ENCODE measurements at places on chromosomes 2 and 18.
A peak's percentile ranks its signal among the peaks of the same experiment; 100 is the strongest.

DNA sequence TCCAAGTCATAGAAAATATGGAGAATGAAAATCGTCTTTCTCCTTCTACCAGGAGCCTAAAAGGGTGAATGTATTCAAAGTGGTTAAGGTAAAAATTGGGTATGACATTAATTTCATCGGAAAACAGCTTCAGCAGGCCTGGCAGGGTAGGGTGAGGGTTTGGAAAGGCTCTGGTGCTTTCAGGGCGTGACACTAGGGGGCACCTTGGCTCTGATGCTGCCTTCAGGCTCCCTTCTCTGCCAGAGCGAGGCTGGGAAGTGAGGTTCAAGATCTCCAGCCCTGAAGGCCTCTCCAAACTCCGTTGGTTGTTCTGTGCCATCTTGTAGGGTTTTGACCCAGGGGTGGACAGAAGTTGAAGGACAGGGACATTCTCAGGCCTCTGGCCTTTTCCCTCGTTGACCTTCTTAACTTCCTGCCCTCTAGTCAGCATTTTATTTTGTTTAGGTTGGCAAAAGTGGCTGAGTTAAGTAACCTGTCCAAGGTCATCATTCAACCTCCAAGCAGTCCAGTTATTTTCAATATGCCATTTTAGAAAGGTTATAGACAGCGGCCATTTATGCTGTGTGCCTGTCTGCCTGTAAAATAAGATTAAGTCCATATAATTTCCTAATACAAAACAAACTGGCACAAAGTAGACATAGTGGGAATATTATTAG is 40.3 kb downstream of the EML6 start:
- H3K4me1 ChIP-seq, result peaks cover 14% of the 10 kb centered on the region
- H3K4me3 ChIP-seq, result no peak overlapping the region
- H3K27me3 ChIP-seq, result no peaks in the 10 kb centered on the region
- no peaks in the 10 kb centered on the region for H3K36me3 ChIP-seq
- peak; percentile 7 for DNase-seq

- H3K4me3 ChIP-seq, result no peak overlapping the region
- peaks cover 25% of the 10 kb centered on the region for H3K27me3 ChIP-seq
- H3K36me3 ChIP-seq, result no peaks in the 10 kb centered on the region
Observed at GRCh38 chr2:215405722-215406581, 29.9 kb downstream of the FN1 start.

GRCh38 chr2:216493334-216493685 is 5.3 kb upstream of the RPL37A start:
- H3K36me3 ChIP-seq, result peaks cover 4% of the 10 kb centered on the region
- no peaks in the 10 kb centered on the region for H3K27me3 ChIP-seq
- H3K4me1 ChIP-seq, result peaks cover 30% of the 10 kb centered on the region
- no peak for DNase-seq

DNA sequence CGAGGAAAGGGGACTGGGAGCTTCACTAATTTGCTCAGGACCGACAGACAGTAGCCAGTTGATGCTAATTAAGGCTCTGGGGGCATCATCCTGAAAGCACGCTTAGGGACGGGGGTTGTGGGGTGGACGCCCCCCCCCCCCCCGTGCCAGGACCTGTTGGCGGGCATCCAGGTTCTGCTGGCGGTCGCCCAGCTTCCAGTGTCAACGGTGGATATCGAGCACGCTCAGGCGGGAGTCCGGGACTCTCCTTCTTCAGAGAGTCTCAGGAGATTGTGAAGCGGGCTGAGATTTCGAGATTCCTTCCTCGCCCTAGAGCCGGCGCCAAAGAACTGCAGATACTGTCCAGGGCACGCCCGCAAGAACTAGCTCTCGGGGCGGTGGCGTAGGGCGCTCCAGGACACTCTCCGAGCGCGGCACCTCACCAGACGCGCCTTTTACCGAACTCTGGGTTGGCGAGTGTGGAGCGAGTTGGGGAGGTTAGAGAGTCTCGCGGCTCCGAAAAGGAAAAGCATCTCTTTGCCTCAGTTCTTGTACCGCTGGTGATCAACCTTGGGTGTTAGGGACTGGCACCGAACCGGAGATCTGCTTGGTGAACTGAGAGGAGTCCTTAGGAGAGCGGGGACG is 5.6 kb downstream of the RAX start:
- no peak for DNase-seq
- H3K4me1 ChIP-seq, result peaks cover 19% of the 10 kb centered on the region
- no peak overlapping the region for H3K4me3 ChIP-seq
- H3K27ac ChIP-seq, result no peak overlapping the region
- no peaks in the 10 kb centered on the region for H3K36me3 ChIP-seq

DNA sequence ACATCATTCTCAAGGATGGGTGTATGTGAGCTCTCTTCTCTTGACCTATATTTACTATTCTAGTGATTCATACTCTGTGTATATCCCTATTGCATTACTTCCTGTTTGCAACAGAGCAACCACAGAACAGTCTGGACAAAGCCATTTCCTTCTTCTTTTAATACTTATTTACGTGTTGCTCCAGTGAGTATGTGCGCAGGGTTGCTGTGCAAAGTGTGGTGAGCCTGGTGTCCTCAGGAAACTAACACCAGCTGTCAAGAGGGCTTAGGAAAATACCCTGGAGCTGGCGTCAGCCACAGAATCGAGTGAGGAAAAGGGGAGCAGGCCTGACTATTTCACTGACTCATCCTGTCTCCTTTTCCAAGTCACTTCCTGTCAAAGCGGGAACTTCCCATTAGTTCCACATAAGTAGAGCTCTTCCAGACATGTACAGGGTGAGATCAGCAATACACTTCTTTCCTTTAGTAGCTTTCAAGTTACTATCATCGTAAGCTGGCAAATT is 214.1 kb upstream of the COPS8 start:
- no peak overlapping the region for H3K27ac ChIP-seq
- no peak for DNase-seq
- H3K36me3 ChIP-seq, result no peaks in the 10 kb centered on the region
- no peak overlapping the region for H3K4me3 ChIP-seq
- peaks cover 2% of the 10 kb centered on the region for H3K4me1 ChIP-seq

Measured in activated naive CD8-positive, alpha-beta T cell treated with anti-CD3 and anti-CD28 coated beads, Interleukin-2, amount 50 U/mL, for 24 hours (primary cell).